ENCODE measurements at places on chromosomes 11 and 22.

DNA sequence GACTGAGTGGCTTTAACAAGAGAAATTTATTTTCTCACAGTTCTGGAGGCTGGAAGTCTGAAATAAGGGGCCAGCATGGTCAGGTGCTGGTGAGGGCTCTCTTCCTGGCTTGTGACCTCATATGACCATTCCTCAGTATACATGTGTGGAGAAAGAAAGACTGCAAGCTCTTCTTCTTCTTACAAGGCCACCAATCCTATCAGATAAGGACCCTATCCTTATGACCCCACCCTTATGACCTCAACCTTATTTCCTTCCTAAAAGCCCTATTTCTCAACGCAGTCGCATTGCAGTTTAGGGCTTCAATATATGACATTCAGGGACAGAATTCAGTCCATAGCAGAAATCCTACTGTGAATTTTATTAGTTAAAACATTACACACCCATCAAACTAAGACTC is 124.4 kb upstream of the RAG2 start:
- no peak for DNase-seq

DNA sequence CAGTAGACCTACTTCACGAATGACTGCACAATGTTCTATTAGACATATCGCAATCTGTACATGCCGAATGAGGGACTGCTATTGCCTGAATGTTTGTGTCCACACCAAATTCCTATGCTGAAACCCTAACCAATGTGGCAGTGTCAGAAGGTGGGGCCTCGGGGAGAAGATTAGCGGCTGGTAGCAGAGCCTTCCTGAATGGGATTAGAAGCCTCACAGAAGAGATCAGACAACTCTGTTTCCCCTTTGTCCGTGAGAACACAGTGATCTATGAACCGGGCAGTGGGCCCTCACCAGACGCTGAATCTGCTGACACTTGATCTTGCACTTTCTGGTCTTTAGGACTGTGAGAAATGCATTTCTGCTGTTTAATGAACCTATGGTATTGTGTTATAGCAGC is 33.1 kb downstream of the LRFN4 start:
- DNase-seq: no peak

DNA sequence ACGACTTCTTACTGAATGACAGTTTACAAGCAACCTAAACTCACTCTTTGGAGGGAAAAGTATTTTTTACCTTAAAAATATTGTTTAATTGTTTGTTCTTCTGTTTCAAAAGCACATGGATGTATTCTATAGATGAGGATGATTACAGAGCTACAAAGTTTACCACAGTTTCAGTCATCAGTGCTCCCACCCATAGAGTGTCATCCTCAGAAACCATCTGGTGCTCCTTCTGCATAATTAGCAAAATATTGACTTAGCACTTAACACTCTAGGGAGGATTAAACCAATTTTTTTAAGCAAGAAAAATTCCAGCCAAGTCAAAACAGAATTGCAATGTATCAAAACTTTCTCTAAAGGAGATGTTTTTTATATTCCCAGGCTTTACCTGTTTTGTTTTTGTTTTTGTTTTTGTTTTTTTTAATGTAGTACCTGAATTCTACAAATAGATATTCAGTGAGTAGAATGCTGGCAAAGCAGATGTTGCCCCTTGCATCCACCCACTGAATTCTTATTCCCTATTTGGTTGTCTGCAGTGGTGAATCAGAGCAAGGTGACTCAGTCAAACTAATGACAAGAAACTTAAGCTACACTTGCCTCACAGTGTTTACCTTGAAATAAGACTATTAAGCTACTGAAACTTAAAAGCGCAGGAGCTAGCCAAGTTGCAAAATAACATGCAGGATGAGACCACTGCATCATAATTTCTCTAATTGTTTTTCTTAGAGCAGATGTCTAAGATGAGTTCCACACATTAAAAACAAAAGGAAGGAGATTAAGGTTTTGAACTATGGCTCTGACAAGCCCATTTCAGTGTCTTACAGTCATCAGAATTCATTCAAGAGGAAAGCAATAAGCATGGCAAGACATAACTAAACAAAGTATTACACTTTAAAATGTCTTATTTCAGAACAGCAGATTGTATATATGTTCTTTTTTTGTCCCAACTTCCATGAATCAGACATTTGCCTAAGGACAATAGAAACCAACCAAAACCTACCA is 155.1 kb upstream of the SOX6 start:
- DNase-seq: no peak

- DNase-seq: no peak
Measured at GRCh38 chr11:89516496-89516895, 25.3 kb upstream of the NOX4 start.

DNA sequence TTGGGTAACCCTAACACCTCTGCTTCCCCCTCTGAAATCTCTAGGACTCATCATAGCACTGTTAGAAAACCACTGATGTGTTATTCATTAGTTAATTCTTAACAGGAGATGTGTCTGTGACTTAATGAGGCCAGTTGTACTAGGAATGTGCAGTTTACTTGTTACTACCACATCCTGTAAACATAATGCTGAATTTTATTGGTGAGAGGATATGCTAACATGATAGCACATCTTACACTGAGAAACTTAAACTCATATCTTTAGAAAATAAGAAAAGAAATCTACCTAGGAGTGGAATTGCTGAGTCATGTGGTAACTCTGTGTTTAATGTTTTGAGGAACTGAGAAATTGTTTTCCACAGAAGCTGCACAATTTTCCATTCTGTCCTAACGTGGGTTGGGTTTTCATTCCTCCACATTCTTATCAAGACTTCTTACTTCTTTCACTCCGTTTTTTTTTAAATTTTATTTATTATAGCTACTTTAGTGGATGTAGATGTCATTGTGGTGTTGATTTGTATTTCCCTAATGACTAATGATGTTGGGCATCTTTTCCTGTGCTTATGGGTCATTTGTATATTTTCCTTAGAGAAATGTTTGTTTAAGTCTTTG is 33.7 kb downstream of the RNF121 start:
- DNase-seq: no peak

DNA sequence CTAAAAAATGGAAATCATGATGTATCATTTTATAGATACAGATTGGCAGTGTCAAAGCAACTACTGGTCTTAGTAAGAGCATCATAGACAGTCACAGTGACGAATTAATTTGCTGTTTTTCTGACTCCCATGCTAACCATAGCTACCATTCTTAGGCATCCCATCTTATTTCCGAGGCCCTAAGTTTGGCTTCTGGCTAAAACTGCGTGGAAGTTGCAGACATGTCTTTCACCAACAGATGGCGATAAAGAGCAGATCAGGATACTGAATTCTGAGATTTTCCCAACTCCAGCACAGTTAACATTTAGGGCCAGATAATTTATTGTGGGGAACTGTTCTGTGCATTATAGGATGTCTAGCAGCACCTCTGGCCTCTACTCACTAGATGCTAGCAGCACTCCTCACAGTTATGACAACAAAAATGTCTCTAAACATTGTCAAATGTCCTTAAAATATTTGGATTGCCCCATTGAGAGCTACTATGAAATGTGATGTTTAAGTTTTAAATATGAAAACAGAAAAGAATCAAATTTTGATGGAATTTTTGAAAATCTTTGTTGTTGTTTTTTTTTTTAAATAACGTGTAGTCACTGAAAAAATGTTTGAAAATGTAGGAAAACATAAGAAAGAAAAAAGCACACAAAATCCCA is 16.3 kb downstream of the OR2AG2 start:
- no peak for DNase-seq

DNA sequence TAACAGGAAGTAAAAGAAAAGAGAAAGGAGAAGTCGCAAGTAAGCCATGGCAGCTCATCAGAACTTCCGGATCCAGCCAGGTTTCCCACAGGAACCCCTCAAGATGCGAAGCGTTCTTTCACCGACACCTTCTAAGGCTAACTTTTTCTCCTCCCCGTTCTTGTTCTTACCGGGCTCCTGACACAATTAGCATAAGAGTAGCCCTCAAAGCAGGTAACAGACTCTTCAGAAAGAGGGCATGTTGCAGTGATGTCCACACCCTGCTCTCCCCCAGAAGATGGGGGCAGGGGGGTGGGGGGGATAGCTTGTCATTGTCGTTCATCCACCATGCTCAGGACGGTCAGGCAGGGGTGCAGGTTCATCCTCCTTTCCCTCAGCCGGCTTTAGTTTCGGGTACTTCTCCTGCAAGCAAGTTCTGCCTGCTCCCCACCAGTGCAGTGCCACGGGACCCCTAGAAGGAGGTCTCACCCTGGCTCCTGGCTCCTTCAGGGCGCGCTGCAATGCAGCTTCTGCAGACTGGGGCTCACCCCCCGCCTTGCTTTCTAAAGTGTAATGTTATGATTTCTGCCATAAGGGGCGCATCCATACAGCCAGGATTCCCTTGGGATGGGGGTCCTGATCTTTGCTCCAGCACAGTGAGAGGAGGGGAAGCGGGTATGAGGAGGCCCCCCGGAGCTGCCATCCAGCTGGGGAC is 2.3 kb downstream of the OPCML start:
- no peak for DNase-seq

- no peak for DNase-seq
Measured at GRCh38 chr11:6321961-6322362, 1.7 kb upstream of the CAVIN3 start.

DNA sequence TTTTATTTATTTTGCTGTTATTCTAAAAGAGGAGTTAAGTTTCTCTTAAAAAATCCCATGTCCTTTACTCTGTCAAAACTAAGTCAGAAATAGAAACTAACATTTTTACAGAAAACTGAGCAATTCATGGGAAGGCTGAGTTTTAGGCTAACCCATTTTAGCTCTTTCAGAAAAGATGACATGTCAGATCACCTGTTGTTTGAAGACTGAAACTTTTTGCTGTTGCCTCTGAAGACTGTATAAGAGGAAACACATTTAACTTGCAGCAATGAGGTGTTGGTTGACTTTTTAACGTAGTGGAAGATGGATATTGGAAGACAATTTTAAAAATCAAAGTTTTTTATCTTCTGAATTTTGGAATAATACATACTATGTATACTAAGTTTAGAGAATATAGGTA is 115.4 kb downstream of the METTL15 start:
- DNase-seq: no peak

GRCh38 chr11:75001686-75002085 is 13.0 kb downstream of the NEU3 start:
- no peak for DNase-seq

GRCh38 chr11:6594142-6594768 is 9.2 kb downstream of the RRP8 start:
- DNase-seq: no peak

- DNase-seq: no peak
Measured at GRCh38 chr11:106794058-106794457, 224.2 kb downstream of the GUCY1A2 start.
